ENCODE measurements at places on chromosomes 5 and 9.

DNA sequence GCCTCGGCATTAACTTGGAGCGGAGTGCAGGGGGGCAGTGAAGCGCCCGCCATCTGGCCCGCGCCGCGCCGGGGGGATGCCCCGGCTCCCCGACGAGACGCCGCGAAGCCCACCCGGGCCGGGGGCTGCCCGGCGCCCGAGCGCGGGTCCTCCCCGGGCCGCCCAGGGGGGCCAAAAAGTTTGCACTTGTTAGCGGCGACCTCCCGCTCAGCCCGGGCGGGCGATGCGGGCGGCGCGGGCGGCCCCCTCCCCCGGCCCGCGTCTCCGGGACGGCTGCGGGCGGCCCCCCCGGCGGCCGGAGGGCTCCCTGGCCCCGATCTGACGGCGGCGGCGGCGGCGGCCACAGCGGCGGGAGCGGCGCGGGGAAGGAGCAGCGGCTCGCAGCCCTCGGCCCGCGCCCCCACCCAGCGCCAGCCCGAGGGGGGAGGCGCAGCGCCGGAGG is at the start of gene NTNG2:
Gene NTNG2 (plus strand): TSS at position 316 of the 442 bp plus-strand sequence. CDS start 4,774 bp downstream, outside the sequence.
- DNase-seq, result no peak

DNA sequence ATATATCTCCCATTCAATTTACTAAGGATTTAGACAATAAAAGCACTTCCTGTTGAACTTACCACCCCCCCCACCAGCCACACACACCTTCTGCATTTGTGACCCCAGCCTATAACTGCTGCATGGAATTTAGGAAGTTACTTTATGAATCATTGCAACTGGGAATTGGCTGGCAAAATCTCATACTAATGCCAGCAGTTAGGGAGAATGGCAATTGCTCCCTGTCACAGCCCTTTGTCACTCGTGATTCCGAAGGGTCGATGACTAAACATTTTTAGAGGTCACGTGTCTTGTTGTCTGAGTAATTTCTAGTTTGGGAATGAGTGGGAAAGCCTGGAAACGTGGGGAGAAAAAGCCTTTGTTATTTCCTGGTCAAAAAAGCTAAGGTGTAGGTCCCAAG is 46.6 kb upstream of the PCA3 start:
- no peak for DNase-seq

- DNase-seq, result no peak
Observed at GRCh38 chr5:10704949-10705621, 55.9 kb downstream of the DAP start.

DNA sequence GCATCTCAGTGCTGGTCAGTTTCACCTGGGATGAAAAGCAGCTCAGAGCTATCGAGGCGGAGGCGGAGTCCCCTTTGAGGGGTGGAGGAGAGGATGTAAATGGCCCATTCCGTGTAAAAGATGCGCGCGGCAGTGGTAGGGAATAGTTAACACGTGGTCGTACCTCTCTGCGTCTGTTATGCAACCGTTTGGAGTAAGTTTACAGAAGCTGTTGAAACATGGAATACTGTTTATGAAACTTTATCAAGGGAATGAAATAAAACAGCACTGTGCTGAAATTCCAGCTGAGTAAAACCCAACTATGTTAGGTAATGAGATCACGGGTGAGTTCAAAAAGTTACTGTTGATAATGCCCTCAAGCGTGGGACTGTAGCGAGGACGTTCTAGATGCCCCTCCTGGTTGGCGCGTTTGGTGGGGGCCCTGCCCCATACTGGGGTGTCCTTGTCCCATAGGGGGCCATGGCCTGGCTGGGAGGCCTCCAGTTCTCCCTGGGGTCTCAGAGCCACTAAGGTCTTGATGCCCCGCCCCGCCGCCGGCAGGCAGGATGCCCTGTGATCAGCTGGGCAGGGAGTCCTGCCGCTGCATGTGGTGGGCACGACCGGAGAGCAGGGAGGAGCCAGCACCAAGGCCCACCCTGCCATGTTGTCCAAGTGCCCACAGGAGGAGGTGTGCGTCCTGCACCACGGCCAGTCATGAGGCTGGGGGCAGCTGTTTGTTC is 90.9 kb downstream of the COL5A1 start:
- DNase-seq, result no peak

- DNase-seq, result no peak
Observed at GRCh38 chr5:142845402-142845921, 75.3 kb downstream of the ARHGAP26 start.

- no peak for DNase-seq
Observed at GRCh38 chr5:15463231-15463980, 36.6 kb upstream of the FBXL7 start.

DNA sequence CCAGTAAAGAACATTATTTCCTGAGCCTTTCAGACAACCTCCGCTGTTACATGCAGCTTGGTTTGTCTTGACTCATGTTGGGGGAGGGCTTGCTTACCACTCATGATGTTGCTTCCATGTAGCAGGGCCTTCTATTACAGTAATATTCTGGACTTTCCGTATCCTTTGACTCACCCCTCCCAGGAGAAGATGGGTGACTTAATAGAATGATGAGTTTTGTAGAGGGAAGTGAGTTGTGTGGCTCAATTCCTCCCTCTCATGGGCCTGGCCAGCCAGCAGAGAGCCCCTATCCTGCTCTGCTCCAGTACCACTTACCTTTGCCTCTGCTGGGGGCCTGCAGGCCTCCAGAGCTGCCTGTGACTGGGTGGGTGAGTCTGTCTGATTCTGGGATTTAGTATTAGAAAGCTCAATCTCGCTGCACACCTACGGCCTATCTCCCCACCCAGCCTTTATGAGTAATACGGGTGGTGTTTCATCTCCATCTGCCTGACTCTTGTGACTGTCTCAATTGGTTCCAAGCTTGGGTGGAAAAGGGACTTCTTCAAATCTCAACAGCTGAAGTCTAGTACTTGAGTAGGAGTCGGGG is 52.6 kb upstream of the KLF9 start:
- DNase-seq, result no peak

GRCh38 chr5:82274343-82275211 is 3.6 kb downstream of the RPS23 start:
- no peak for DNase-seq

- DNase-seq, result no peak
Observed at GRCh38 chr9:21674894-21675293, 127.5 kb upstream of the MTAP start.

DNA sequence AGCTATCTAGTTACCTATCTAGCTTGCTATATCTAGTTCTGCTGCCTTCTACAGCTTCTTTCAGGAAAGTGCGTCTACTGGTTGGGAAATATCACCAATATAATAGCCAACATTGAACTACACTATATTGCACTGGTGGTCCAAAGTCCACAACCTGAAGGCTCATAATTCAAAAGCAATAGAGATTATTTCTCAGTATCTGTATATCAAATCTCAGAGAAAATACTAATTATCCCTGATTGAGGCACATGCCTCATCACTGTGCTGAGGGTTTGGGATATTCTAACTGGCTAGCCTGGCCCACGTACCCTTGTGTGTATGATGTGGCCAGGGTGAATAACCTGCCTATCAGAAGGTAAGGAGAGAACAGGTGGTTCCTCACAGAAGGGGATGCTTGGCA is 53.8 kb downstream of the SH3RF2 start:
- DNase-seq, result no peak

DNA sequence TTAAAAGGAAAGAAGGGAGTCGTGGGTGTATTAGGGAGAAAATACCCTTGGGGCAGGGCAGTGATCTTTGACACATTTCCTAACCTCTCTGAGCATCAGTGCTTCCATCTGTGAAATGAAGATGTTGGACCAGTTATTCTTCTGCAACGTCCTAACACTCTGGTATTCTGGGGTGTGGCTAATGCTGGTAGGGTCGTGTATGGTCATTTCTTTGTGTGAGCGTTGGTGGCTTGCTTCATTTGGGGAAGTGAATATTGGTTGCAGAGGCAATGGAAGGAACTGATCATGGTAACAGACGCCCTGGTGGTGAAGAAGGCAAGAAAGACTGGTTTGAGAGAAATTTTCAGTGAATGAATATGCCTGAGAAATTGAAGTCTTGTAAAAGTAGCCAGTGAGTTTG is 67.9 kb upstream of the TTC23L start:
- DNase-seq, result no peak

- DNase-seq, result no peak
Observed at GRCh38 chr5:68137511-68138140, 77.9 kb upstream of the PIK3R1 start.

- DNase-seq, result no peak
Observed at GRCh38 chr5:156879665-156880285, 29.7 kb downstream of the PPP1R2B start.

DNA sequence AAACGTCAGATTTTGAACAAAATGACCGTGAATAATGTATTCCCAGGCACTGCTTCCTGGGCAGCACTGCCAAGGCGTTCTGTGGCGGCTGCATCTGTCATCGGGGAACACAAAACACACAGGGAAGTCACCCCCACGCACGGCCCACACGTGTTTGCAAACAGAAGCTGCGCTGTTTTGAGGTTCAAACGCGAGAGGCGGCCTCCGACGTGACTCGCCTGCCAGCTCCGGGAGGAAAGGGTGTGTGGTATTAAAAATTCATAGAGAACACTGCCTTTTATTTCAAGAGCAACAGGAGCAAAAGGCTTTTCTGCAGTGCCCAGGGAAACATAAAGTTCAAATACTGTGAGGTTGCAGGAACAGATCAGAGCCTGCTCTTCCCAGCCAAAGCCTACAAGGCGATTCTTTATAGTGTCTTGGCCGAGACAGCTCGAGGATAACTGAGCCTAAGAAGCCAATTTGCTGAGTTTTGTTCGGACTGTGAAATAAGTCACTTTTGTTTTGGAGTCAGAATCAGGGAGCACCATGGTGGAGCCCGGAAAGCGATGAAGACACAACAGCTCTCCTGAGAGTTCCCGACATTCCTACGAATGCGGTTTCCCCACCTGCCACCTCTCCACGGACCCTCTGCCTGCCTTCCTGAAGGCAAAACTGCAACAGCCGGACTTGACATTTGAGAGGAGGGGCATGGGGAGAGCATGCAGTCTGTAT is 115.3 kb upstream of the IRX2 start:
- DNase-seq, result no peak

DNA sequence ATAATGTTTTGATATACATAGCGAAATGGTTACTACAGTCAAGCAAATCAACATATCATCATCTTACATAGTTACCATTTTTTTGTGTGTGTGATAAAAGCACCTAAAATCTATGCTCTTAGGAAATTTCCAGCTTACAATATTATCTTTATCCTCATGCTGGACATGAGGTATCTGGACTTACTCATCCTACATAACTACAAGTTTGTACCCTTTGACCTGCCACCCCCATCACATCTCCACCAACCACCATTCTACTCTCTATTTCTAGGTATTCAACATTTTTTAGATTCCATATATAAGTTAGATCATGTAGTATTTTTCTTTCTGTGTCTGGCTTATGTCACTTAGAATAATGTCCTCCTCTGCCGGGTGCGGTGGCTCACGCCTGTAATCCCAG is 79.9 kb downstream of the TAF11L14 start:
- no peak for DNase-seq

DNA sequence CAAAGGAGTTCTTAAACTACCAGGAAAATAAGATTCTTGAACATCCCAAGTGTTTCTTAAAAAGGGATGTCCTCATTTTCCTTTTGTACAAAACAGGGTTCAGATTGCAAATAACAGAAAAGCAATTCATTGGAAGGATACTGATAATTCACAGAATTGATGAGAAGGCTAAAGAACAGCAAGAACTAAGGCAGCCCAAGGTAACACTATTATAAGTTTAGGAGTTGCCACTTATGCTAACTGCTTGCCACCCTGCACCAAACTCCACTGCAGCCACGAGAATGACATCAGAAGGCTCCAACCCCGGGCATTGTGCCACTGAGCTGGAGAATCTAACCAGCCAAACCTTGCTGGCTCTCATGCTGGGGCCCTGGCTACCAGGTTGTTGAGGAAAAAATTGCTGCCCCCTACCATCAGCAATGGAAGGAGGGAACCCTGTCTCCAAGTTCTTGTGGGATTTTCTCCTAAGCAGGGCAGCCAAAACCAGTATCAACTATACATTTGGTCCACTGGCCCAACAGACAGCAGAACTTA is 123.4 kb downstream of the ARL15 start:
- DNase-seq, result no peak

DNA sequence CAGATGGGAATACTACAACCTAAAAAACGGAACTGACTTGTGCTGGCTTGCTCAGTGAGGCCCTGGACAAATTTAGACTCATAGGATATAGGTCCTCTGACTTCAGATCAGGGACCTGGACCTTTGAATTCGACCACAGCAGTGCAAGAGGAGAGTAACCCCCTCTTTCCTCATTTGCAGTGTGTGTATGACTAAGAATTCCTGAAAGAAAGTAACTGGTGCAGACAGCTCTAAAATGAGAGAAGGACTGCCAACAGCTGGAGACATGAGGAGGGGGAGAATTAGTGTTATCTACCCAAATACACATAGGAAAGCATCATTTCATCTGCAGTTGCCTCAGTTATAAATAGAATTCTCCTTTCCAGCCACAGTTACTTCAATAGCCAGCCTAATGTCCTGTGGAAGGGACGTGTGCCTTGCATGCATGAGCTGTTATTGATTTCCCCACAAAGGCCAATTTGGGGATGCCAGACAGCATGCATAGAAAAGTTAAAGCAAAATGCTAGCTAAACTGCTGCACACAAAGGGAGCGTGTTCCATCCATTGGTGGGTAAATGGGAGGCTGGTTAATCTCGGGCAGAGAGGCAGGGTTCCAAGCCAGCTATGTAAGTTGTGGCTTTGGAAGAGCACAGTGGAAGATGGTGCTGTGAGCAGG is 442.7 kb downstream of the CDK5RAP2 start:
- DNase-seq, result no peak

DNA sequence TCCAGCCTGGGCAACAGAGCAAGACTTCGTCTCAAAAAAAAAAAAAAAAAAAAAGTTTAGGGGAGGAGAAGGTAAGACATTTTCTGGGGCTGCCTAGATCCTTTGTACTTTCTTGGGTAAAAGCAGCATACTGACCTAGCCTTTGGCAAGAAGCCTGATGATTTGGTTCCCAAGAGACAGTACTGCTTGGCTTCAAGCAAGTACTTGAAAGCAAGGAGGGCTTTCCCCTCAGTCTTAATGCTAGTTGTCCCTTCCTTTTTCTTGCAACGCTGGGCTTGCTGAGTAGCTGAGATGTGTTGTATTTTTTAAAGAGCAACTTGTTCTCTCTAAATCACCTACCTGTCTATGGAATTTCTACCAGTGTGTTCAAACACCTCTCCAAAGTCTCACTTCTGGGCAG is 76.2 kb downstream of the INSYN2B start:
- no peak for DNase-seq

GRCh38 chr5:150172145-150172544 is 5.6 kb downstream of the CDX1 start:
- no peak for DNase-seq

DNA sequence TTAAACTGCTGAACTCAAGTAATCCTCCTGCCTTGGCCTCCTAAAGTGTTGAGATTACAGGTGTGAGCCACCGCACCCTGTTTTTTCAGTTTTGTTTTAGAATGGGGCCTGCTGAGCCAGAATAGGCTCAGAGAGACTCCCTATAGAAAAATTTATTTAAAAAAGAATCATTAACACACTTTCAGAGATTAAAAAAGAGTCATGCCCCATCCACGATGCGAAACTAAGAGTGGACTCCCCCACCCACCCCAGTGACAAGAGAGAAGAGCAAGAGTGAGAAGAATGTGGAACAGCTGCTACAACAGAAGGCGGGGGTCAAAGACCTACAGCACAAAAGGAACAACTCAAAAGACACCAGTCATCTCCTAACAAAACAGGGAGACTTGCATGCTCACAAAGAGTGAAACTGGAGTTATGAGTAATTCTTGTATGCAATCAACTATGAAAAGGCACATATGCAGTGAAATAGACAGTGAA is 47.2 kb downstream of the GLDC start:
- DNase-seq, result peak; percentile 11

Data from stimulated activated CD8-positive, alpha-beta memory T cell treated with anti-CD3 and anti-CD28 coated beads, Interleukin-2, amount 100 ng/mL, for 48 hours (primary cell).